ENCODE measurements at places on chromosomes 7 and 10.

- DNase-seq: no peak
Measured at GRCh38 chr7:109890622-109891021, 1200.3 kb upstream of the LRRN3 start.

DNA sequence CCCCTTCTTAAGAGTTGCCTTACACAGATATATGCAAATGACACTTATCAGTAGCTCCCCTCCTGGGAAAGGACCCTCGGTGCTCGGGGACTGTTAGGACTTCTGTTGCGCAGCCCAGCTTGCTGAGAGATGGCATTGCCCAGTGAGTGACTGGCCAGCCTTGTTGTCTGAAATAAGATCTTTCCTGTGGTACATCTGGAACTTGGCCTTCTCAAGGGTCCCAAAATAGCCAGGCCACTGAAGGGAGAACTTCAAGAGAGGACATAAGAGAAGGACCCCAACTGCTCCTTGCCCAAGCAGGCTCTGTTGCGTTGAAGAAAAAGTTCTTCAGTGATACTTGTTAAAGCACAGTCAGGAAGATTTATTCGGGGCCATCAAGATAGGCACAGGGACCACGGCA, 17.3 kb downstream of the BAG3 start:
- DNase-seq: no peak

DNA sequence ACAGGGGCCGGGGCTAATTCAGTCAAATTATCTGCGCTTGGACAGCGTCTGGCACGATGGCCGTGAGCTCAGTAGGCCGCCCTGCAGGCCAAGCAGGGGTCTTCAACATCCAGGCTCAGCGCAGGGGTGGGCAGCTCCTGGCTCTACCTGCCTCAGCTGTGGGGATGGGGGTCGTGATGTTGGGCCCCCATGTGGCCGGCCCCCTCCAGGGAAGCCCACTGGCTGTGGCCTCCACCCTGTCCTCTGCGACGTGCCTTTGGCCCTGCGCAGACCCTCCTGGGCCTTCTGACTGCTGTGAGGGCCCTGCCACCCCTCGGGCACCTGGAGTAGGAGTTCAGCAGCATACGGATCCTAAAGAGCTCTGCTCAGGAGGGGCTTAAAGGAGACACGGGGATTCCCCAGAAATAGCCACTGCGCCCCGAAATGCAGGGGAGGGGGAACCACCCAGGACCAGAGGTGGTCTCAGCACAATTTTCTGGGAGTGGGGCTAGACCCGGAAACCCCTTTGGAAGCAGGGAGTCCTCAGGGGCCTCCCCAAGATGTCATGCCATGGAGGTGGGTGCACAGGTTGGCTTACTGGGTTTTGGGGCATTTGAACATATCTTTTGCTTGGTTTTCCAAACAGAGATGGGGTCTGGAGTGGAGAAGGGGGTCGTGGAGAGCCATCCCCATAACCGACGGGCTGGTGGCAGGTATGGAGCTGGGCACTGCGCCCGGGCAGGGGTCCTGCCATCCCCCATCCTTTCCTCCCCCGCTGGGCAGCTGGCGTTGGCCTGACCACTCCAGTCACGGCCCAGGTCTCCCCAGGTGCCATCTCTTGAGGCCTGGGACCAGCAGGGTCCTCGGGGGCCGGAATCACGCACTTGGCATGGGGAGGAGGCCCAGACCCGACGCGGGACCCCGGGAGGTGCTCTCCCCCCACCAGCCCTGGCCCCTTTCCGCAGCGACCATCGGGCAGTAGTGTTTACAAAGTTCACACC, 4.0 kb upstream of the ADAP1 start:
- DNase-seq: no peak

DNA sequence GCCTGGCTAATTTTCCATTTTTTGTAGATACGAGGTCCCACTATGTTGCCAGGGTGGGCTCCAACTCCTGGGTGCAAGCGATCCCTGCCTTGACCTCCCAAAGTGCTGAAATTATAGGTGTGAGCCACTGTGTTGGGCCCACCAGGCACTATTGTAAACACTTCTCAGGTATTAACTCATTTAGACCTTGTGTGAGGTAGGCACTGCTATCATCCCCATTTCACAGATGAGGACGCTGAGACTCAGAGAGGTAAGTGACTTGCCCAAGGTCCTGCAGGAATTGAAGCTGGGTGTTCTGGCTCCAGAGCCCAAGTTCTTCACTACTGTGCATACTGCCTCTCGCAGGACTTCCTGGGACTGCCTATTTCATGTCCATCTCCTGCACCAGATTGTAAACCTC, 67.1 kb upstream of the SYPL1 start:
- no peak for DNase-seq

GRCh38 chr7:20329389-20330238, 1.1 kb upstream of the ITGB8 start:
- peak; percentile 61 for DNase-seq

- DNase-seq: no peak
Measured at GRCh38 chr7:49014870-49015269, 90.5 kb downstream of the CDC14C start.

DNA sequence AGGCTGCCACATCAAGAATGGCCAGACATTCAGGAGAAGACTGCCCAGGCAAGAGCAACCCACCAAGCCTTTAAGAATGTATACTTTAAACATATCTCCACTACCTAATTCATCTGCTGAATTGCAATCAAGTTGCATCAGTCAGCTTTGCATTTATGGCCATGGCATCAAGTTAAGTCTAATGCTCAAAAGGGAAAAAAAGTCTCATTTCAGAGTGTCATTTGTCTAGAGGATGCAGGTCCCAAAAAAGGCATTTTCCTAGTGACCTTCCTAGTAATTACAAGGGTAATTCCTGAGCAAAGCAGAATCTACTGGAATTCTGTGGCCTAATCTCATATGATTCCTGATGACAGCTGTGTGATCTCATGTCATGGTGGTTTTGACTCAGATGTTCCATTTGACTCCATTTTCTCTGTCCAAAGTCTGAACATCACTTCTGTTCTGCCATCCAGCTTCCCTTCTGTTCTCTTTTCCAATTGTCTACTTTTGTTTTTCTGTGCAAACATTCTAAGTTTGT, 7.3 kb upstream of the CABCOCO1 start:
- DNase-seq: peak; percentile 76
